ENCODE measurements at places on chromosomes 13 and 19.

- no peak for DNase-seq
Measured at GRCh38 chr13:24267801-24268200, 41.6 kb upstream of the C1QTNF9 start.

- no peak for DNase-seq
Measured at GRCh38 chr19:18848878-18849661, 17.3 kb downstream of the UPF1 start.

GRCh38 chr13:109785892-109786450 lies 412 bp downstream of the IRS2 start:
- DNase-seq = no peak

- DNase-seq = no peak
Measured at GRCh38 chr13:57583529-57583928, 48.0 kb upstream of the PCDH17 start.

- DNase-seq = no peak
Measured at GRCh38 chr19:49755956-49756355, 7.2 kb downstream of the TSKS start.

GRCh38 chr13:33180122-33180804 lies 105.3 kb downstream of the STARD13 start:
- no peak for DNase-seq

DNA sequence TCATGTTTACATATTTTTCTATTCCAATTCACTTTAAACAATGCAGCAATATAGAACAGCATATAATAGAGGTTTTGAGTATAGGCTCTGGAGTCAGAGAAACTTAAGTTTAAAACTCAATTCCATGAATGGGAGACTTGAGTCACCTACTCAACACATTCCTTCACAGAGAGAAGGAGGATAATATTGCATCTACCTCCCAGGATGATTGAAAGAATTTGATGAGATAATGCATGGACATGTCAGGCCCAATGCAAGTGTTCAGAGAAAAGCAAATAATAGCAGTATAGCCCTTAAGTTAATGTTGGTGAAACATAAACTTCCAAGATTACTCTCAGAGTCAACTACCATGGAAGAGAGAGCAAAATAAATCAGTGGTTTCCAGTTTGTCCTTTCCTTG lies 170.2 kb downstream of the DCLK1 start:
- DNase-seq = no peak

- DNase-seq = no peak
Measured at GRCh38 chr19:41274802-41275201, 10.6 kb downstream of the HNRNPUL1 start.

GRCh38 chr13:48220592-48220980 lies 12.4 kb upstream of the ITM2B start:
- no peak for DNase-seq

DNA sequence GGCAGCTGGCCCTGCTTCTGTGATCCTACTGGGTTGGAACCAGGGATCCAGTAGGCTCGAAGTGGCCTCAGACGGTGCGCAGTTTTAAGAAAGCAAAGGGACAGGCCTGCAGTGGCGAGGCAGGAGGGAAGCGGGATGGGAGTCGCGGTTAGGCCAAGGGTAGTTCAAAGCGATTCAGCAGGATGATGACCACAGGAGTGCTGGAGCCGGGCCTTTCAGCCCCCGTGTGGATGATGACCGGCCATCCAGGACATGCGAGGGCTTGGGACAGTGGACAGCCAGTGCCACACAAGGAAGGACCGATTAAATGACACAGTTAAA lies 854 bp downstream of the RNASEH2B start:
- no peak for DNase-seq

DNA sequence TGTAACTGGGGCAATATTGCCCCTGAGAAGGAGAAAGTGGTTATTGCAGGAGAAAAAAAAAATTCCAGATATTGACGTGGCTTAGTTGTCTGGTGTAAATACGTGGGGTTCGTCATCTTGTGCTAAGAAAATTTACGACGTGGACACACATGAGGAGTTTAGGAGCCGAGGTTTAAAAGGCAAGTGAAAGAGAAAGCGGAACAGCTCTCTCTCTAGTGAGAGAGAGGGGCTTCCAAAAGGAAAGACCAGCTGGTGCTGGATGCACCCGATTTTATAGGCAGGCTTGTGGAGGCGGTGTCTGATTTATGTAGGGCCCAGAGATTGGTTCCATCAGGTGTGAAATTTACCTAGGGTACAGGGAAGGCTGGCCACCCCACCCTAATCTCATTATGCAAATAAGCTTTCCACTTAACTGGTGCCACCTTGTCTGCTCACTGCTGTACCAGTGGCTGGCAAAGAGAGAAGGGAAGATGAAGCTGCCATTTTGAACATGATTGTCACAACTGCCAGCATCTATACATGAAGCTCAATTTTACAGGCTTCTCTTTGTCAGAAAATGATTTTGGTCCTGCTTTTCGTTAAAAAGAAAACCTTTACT lies 845.1 kb downstream of the DACH1 start:
- DNase-seq = no peak

DNA sequence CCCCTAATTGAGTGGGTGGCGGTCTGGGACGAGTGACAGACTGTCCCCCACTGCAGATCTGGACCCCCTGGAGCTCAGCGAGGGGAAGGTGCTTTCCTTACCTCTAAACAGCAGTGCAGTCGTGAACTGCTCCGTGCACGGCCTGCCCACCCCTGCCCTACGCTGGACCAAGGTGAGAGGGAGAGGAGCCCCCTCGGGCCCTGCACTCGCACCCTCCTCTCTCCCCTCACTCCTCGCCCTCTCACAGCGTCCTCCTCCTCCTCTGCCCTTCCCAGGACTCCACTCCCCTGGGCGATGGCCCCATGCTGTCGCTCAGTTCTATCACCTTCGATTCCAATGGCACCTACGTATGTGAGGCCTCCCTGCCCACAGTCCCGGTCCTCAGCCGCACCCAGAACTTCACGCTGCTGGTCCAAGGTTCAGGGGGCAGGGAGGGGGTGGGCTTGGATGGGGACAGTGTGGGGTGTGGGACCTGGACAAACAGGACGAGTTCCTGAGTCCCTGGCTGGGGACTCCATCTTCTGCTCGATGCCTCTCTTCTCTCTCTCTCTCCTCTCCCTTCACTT lies 9.6 kb downstream of the BCAM start:
- DNase-seq = no peak

DNA sequence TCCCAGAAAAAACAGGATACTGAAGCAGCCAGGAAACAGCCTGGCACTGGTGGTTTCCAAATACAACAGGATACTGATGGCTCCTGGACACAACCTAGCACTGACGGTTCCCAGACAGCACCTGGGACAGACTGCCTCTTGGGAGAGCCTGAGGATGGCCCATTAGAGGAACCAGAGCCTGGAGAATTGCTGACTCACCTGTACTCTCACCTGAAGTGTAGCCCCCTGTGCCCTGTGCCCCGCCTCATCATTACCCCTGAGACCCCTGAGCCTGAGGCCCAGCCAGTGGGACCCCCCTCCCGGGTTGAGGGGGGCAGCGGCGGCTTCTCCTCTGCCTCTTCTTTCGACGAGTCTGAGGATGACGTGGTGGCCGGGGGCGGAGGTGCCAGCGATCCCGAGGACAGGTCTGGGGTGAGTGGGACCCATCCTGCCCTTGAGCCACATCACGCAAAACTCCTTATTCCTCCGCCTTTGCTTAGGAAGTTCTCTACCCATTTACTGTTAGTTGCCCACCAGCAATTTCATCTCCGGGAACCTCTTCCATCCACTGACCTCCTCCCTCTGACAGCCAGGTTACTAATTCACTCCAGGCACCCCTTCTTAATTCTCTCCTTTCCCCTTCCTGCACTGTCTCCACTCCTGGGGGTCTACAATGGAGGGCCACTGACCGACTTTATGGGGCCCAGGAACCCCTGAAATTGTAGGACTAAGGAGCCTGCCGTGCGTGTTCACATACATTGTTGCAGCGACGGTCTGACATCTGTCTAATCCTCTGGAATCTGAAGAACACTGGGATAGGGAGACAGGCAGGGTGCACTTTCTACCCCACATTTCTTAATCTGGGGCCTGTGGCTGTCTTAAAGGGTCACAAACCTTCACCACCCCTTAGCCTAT lies 1.2 kb downstream of the ITPKC start:
- no peak for DNase-seq

GRCh38 chr13:100751826-100752225 lies 77.2 kb upstream of the TMTC4 start:
- DNase-seq = no peak

DNA sequence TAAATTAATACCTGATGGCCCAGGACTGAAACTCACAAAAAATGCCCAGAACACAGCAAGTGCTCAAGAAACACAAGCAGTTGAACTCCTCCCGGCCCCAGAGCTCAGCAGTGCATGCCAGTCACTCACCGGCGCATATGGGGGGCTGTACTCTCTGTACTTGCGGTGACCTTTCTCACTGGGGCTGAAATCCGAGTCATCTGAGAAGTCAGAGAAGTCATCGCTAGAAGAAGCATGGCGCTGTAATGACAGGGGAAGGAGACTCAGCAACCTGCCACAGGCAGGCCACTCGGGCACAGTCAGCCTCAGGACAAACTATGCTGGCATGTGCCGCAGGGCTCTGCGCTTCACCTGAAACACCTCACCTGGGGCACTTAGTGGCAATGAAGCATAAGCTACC lies 19.7 kb downstream of the ZC3H4 start:
- DNase-seq = no peak

- no peak for DNase-seq
Measured at GRCh38 chr19:23787106-23787505, 28.4 kb upstream of the ZNF681 start.

DNA sequence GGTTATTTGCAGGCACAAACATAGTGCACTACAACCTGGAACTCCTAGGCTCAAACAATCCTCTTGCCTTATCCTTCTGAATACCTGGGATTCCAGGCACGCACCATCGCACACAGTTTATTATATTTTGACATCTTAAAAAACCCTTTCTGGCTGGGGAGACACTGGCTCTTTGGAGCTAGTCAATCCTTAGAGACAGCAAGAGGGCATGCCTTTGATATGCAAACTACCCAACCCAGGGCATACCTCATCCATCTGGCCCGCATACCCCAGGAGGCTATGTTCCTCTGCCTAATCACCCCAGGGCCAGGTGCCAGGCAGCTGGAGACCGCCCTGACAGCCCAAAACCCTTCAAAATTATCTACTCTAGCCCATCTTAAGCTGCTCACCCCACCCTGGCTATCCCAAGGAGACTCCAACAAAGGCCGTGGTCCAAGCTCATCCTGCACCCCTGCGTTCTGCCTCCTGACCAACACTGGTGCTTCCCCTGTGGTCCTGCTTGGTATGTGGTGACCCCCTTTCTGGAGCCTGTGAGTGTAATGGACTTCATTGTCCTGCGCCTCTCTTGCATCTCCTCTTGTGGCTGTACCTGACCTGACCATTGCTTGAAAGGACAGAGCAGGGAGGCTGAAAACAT lies 86.4 kb downstream of the RGCC start:
- no peak for DNase-seq

GRCh38 chr13:30792285-30793000 lies 57.1 kb downstream of the ALOX5AP start:
- DNase-seq = no peak

DNA sequence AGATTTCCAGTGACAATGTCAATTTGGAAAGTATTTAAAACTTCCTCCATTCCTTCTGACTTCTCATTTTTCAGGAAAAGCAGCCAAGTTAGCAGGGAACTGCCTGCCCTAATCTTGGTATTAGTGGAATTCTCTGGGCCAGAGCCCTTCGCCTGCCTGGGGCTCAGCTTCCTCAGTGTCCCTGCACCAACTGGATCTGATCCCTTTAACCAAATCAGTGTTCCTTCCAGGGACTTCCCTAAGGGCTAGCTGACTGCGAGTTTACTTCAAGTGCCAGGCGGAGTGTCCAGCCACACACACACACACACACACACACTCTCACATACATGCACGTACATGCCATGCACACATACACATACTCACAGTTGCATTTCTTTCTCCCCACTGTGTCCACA lies 20.0 kb downstream of the RAB20 start:
- DNase-seq = no peak

GRCh38 chr19:14147797-14148605 lies 11.6 kb upstream of the ASF1B start:
- DNase-seq = peak; percentile 42

GRCh38 chr19:45676851-45677263 lies 8.8 kb downstream of the GIPR start:
- DNase-seq = peak; percentile 38

DNA sequence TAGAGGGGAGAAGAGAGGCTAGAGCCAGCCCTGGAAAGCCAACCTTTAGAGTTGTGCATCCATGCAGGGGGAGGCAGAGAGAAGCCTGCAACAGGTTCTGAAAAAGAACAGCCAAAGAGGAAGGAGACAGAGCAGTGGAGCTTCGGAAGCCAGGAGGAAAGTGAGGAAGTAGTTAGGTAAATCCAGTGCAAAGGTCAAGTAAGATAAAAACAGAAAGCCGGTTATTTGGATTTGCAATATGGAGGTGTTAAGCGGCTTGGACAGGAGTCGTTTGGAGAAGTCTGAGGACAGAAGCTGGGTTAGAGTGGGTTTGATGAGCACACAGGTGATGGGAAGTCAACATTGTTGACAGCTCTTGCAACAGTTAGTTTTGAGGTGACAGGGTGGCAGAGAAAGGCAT lies 53.5 kb upstream of the FLT1 start:
- no peak for DNase-seq

GRCh38 chr19:45876411-45877197 lies 9.3 kb downstream of the IRF2BP1 start:
- no peak for DNase-seq

GRCh38 chr19:17243830-17244617 lies 1.7 kb downstream of the NR2F6 start:
- no peak for DNase-seq

GRCh38 chr19:13484166-13484565 lies 22.1 kb downstream of the CACNA1A start:
- no peak for DNase-seq

DNA sequence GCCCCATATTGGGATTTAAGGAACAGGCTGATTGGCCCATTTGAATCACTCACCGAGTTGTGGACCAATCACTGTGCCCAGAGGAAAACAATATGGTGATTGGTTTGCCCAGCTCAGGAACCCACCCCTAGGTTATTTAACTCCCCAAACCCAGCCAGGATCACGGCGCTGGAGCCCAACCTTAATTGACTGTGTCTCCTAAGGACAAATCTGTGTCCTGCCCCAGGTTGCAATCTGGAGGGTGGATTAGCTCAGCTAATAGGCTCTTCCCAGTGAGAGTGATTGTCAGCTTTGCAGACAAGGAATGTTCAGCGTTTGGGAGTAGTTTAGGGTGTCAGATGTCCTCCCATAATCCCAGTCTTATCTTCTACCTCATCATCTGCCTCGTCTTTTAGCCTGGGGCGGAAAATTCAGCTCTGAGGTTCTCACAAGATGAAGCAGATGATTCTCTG lies 3.5 kb upstream of the ZNF358 start:
- DNase-seq = no peak

GRCh38 chr13:42533336-42533591 lies 40.7 kb upstream of the TNFSF11 start:
- DNase-seq = no peak

GRCh38 chr13:46552889-46553520 lies at the start of gene LRCH1:
LRCH1 (plus strand) TSS chr13:46553170; CDS start chr13:46553397, 227 bp downstream.
- peak; percentile 77 for DNase-seq

DNA sequence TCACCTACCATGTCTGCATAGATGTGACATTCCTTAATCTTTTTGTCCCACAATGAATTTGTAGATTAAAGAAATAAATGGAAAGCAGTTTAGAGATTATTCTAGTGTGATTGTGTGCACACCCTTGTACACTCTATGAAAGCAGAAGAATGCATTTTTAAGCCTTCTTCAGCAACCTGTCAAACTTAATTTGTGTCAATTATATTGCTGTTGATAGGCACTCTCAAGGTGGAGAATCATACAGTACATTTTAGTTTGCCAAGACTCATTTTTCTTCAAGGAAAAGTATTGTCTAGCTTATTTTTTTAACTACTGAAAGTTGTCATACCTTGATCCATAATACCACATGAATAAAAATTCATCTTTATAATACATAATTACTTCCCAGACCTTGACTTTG lies 1898.9 kb downstream of the OLFM4 start:
- no peak for DNase-seq

GRCh38 chr13:26531742-26532141 lies 25.7 kb upstream of the WASF3 start:
- DNase-seq = no peak
